ENCODE measurements at places on chromosomes 6 and 20.
A peak's percentile ranks its signal among the peaks of the same experiment; 100 is the strongest.

- peak; percentile 72 for DNase-seq
These were observed 37.7 kb downstream of the KCNQ2 start for GRCh38 chr20:63434599-63435378.

- DNase-seq = no peak
These were observed 24.8 kb downstream of the AFDN start for GRCh38 chr6:167851370-167851952.

DNA sequence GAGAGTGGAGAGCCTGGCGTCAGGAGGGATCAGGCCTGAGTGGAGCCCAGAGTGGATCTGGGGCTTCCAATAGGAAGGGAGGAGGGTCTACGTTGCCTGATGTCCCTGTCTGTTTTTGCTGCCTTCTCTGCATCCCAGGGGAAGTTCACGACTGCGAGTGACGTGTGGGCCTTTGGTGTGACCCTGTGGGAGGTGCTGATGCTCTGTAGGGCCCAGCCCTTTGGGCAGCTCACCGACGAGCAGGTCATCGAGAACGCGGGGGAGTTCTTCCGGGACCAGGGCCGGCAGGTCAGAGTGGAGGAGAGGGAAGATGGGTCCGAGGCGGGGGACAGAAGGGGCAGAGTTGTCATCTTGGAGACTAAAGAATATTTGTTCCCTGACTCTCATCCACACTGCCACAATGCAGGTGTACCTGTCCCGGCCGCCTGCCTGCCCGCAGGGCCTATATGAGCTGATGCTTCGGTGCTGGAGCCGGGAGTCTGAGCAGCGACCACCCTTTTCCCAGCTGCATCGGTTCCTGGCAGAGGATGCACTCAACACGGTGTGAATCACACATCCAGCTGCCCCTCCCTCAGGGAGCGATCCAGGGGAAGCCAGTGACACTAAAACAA, 9.2 kb upstream of the GTF2H4 start:
- DNase-seq = no peak

DNA sequence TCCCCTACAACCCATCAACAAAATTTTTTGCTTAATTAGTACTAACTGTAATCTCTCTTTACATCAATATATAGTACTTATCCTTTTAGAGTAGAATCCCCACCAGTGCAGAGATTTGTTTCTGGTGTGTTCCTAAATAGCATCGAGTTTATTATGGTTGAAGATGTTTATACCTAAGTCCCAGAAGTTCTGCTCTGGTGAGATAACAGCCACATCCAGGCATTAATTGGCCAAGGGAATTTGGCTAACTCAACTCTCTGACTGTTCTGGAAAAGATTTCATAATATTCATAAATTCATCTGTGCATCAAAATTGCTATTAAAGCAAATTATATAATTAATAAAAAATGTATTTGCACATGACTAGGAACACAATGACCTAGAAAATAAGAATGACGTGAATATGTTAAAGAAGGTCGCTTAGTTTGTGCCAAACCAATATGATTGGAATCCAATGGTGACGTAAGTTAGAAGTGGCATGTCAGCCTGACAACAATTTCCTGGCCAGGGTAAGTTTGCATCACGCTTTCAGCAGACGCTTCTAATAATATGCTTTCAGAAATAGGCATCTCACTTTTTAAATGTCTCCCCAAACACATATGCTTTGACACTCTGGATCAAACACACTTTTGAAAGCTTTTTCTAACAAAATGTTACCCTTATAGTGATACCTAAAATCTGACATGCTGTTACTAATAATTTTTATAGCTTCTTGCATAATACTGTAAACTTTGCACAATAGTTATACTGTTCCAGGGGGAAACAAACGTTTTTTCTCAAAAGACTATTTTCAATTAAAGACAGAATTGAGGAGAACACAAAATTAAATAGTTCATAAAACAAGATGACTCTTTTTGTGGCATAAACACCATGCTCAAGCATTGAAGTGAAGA, 236.7 kb downstream of the TENT5A start:
- DNase-seq = no peak

GRCh38 chr6:38982470-38982869, 66.1 kb upstream of the GLP1R start:
- DNase-seq = no peak

DNA sequence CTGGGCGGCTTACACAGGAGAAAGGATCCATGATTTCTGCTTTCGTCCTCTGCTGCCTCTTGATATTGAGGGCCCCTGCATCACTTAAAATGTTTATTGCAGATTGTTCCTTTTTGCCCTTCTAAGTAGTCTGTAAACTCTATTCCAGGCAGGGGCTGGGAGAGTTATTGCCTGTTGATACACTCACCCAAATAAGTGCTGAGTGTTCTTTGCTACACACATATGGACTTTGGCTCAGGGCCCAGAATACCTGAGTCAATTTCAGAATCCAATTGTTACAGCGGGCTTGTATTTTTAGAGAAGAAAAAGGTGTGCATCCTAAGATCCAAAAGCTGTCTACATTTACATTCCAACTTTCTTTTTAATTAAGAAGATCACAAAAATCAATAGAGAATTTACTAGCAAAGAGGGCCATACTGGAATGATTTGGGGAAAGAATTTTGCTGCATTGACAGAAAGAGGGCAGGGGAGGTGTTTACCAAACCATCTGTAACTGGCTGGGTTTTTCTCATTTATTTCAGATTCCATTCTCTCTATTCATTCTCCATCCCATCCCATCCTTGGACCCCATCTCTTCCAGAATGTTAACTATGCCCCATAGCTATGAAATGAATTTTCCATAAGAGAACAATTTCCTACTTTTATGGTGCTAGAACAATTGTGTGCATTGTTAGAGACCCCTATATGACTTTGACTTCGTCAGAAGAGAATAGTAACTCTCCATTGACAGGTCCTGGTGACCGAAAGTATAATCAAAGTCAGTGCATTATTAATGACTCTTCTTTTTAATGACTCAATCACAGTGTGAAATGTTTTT, 959.9 kb upstream of the FLRT3 start:
- DNase-seq = no peak

DNA sequence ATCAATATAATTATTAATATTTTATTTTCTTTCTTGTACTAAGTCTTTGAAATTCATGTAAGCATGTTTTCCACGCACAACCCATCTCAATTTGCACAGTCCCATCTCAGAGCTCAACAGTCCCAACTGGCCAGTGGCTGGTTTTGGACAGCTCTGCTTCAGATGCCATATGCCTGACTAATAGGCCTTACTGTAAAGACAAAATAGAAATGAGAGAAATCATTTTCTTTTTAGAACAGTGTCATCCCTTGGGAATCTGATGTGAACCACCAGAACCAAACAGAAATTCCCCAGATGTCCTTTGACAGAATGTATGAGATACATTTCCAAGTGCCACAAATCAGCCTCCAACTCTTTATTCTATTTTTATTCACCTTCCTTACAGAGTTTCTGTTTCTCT, 338.9 kb downstream of the ESR1 start:
- DNase-seq = no peak

GRCh38 chr20:63314015-63314471, 21.1 kb downstream of the COL20A1 start:
- DNase-seq = no peak

DNA sequence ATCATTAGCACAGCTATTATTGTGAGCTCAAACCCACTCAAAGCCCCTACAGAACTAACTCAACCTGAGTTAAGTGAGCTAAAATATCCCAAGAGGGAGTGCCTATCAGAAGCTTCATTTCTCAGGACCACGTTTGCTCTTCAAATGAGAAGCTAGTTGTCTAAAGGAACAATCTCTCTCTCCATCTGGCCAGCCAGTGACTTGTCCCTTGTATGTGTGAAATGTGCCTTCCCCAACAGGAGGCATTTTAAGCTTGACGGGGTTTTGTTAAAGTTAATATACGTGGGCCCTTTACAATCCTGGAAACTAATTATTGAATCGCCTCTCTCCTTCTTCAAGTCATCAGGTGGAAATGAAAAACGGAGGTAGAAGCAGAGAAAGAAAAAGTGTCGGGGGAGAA, 62.0 kb downstream of the TRERF1 start:
- DNase-seq = no peak

GRCh38 chr6:80098392-80098791, 8.1 kb upstream of the BCKDHB start:
- DNase-seq = no peak

DNA sequence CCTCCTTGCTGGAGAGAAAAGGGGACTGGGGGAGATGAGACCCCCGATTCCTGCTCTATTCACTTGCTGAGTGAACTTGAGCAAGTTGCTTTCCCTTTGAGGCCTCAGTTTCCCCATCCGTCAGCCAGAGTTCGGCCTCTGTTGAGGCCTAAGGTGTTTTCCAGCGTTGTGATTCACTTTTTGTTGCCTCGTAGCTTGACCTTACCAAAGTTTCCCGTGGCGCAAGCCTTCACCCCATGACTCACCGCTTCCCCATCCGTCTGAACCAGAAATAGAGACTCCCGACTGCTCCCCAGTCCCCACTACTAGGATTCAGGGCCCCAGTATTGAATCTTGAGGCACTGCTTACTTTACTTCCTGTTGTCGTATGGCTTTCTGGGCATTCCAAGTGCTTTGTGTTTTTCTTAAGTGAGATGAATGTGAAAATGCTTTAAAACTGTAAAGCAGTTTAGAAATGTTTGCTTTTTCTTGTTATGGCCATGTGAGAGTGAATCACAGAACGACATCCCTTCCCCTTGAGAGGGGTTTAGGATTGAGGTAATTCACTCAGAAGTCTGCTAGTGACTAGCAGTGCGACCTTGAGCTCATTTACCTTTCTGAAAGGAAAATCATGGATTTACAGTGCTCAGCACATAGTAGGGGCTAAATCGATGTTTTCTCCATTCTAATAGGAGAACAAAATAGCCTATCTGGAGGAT, 1.2 kb downstream of the CHMP4B start:
- DNase-seq = no peak

GRCh38 chr20:2749951-2750490, 50.4 kb downstream of the CPXM1 start:
- DNase-seq = no peak

GRCh38 chr20:39699166-39699725, 737.1 kb downstream of the DHX35 start:
- DNase-seq = no peak

All from activated CD4-positive, alpha-beta T cell treated with anti-CD3 and anti-CD28 coated beads, Interleukin-2, amount 50 U/mL, for 24 hours (primary cell).